ENCODE measurements at places on chromosomes 1 and 21.

DNA sequence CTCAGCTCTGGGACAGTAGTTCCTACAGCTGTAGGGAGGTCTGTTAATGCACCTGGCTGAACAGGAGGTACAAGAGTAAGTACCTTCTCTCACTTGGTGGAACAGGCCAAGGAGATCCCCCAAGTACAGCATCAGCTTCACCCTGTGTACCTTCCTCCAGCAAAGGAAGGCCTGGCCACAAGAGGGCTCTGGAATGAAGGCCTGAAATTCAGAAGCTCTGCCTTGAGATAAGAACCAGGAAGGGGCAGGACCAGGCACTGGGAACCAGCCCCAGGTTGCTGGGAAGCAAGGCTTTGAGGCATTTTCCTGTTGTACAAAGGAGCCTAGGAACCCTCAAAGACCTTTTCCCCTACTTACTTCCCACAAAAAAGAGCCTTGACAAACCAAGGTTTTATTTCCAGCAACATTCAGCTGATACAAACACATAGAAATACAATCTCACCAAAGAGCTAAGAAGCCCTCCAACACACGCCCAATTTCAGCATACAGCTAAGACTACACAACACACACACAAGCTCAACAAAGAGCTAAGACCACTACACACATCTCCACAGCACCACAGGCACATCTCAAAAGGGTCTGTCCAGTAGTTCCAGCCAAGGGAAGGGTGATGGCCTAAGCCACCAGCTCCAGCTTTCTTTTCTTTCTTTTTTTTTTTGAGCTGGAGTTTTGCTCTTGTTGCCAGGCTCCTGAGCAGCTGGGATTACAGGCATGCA, 23.5 kb downstream of the F11R start:
- no peak for DNase-seq
- no peaks in the 10 kb centered on the region for H3K27me3 ChIP-seq
- no peaks in the 10 kb centered on the region for H3K36me3 ChIP-seq
- H3K4me1 ChIP-seq, result no peaks in the 10 kb centered on the region
- no peak overlapping the region for H3K27ac ChIP-seq

GRCh38 chr1:90558754-90559378, 158.2 kb downstream of the BARHL2 start:
- H3K36me3 ChIP-seq, result no peaks in the 10 kb centered on the region
- no peak overlapping the region for H3K27ac ChIP-seq
- H3K4me3 ChIP-seq, result no peak overlapping the region
- H3K4me1 ChIP-seq, result no peaks in the 10 kb centered on the region

- DNase-seq, result peak; percentile 91
- no peaks in the 10 kb centered on the region for H3K4me1 ChIP-seq
- peak overlapping the region; percentile 99 for H3K27ac ChIP-seq
- H3K36me3 ChIP-seq, result no peaks in the 10 kb centered on the region
- no peaks in the 10 kb centered on the region for H3K27me3 ChIP-seq
- peak overlapping the region; percentile 70 for H3K4me3 ChIP-seq
Measured at GRCh38 chr1:29122682-29123052, 1.0 kb downstream of the TMEM200B start.

- no peak overlapping the region for H3K4me3 ChIP-seq
- peak; percentile 84 for DNase-seq
- no peaks in the 10 kb centered on the region for H3K36me3 ChIP-seq
Measured at GRCh38 chr1:18926315-18927081, 24.1 kb upstream of the ALDH4A1 start.

GRCh38 chr1:116008656-116009390, 32.5 kb downstream of the SLC22A15 start:
- H3K27me3 ChIP-seq, result no peaks in the 10 kb centered on the region
- H3K27ac ChIP-seq, result no peak overlapping the region
- DNase-seq, result no peak

DNA sequence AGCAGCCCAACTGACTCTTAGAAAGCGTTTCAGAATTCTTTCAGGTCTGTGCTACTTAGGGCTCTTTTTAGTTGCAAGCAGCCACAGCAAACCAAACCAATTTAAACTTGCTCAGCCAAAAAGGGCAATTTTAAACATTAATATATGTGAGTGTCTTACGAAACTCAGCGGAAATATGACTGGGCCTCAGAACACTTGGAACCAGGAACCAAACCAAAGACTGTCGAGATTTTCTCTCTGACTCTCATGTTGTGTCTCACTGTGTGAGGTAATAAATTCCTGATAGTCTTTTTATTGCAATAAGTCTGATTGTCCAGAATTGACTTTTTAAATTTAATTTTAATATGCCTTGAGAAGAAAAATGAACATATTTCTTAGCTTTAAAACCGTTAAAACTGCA, 122.3 kb downstream of the SYF2 start:
- no peak overlapping the region for H3K4me3 ChIP-seq
- no peaks in the 10 kb centered on the region for H3K4me1 ChIP-seq
- no peaks in the 10 kb centered on the region for H3K27me3 ChIP-seq
- no peaks in the 10 kb centered on the region for H3K36me3 ChIP-seq
- DNase-seq, result no peak

- H3K27me3 ChIP-seq, result no peaks in the 10 kb centered on the region
- DNase-seq, result no peak
Measured at GRCh38 chr21:36902793-36903192, 63.7 kb downstream of the HLCS start.
